ENCODE measurements at places on chromosomes 12 and 14.

DNA sequence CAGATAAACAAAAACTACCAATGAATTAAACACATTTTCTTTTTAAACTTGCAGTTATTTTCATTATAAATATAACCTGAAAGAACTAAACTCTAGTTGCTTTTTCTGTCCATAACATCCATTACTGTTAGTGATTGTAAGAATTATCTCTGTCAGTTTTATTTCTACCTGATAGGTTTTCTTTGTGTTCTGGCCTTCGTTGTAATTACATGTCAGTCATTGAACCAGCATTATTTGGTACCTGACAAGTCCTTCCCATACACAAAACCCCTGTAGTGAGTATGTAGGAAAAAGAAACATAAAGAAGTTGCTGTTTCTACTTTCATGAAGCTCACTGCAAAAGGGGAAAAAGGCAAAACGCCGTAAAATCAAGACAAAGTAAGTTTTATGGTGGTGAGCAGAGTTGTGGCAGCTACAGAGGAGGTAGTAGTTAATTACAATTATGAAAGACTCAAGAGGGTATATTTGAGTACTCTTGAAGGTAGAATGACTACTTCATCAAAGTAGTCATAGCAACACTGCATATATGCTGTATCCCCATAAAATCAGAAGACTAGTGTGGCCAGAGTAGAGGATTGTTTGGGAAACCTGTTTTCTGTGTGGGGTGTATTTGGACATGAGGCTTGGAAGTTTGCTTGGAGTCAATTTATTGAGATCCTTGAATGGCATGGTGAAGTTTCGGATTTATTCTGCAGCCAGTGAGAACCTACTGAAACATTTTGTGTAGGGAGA lies 102.8 kb downstream of the SLC5A8 start:
- DNase-seq, result no peak

DNA sequence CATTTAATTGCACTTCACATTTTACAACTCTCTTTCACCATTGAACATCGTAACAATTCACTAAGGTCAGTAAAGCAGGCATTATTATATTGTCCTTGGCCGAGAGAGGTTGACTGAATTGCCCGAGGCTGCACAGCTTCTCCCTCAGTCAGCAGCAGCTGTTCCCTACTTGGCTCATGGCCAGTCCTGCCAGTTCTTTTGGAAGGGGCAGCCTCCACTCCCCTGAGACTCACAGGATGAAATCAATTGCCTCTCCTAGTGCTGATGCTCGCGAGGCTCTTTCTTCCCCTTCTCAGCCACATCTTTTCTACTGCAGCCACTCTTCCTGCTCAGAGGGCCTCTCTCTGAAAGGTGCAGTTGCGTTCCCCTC lies 79.9 kb upstream of the KCNA1 start:
- DNase-seq, result no peak

DNA sequence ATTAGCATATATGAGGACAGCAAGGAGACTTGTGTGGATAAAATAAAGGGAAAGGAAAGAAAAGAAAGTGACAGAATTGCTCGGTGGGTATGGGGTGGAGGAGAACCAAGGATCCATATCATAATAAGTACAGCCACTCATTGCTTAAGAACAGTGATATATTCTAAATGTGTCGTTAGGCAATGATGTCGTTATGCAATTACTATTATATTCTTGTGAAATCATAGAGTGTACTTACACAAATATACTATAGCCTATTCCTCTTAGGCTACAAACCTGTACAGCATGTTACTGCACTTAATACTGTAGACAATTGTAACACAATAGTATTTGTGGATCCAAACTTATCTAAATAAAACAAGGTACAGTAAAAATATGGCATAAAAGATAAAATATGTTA lies 271.1 kb downstream of the CCER1 start:
- no peak for DNase-seq

- no peak for DNase-seq
Measured at GRCh38 chr14:58979325-58979724, 209.1 kb upstream of the DAAM1 start.

- DNase-seq, result no peak
Measured at GRCh38 chr12:112815589-112816321, 24.2 kb downstream of the RPH3A start.

DNA sequence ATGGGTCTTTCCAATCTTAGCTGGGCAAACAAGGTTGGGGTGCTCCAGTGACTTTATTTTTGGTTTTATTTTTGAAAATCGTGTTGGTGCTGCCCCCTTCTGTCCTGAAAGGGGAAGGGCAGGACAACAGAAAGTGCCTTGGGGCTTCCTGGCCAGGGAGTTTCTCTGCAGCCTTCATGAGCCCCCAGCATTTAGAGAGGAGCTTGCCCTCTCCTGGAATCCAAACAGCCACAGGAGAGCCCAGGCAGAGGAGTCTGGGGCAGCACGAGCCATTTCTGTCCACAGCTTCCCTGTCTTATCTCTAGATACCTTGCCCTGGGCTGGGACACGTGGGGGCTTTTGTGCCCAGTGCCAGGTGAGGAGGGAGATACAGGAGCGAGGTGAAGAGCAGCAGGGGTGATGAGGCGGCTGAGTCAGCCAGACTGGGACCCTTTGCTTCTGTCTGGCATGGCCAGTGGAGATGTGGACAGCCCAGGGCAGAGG lies 4.4 kb upstream of the C1RL start:
- DNase-seq, result no peak

DNA sequence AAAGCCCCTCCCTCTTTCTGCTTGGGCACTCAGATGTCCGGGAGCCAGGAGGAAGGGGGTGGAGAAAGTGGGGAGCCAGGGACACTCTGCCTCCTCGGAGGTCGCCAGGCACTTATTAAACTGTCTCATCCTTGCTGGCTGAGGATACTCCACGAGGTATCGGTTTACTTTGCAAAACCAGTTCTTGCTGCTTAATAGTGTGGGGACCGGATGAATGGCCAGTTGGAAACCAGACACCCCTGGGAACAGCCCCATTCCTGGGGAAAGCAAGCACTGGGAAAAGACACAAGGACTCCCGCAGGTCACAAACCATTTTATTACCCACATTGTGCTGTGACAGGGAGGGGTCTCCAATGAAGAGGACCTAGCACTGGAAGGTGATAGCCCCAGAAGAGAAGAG lies 34.2 kb downstream of the CCDC88C start:
- DNase-seq, result no peak

- DNase-seq, result no peak
Measured at GRCh38 chr14:55698051-55698450, 118.0 kb downstream of the KTN1 start.

GRCh38 chr12:130838284-130838950 lies 633 bp downstream of the STX2 start:
- DNase-seq, result no peak

DNA sequence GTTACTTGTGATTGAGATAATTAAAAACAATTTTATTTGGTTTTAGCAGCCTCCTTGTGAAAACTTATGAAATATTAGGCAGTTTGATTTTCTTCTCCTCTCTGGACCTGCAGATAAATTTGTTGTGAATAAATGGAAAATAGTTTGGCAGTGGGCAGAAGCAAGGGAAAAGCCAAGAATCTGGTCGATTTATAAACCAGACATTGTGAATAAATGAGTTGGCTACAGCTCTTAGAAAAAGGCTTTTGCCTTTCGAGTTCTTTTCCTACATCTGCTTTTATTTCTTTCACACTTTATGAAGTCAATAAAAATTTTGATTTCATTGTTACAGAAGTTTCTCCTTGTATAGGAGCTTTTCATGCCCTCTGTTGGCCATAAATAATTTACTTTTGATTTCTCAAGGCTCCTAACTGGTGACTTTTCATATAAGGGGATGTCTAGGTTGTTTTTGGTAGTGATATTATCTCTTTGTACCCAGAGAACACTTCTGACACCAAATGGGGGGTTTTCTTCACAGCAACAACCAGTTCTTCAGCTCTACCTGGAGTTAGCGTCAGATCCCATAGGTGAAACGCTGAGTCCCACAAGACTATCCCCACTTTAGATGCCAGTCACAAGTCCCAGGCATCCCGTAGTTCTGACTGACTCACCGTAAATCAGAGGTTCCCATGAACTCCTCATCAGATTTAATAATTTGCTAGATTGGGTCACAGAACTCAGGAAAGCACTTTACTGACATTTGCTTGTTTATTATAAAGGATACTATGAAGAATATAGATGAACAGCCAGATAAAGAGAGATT lies 136.5 kb upstream of the DNM1L start:
- DNase-seq, result no peak

DNA sequence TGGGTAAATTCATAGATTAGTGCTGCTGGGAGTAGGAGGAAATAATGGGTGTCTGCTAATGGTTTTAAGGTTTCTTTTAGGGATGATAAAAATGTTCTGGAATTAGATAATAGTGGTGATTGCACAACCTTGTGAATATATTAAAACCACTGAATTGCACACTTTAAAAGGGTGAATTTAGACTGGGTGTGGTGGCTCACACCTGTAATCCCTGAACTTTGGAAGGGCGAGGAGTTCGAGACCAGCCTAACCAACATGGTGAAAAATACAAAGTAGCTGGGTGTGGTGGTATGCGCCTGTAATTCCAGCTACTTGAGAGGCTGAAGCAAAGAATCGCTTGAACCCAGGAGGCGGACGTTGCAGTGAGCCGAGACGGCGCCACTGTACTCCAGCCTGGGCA lies 1.3 kb downstream of the RAD52 start:
- no peak for DNase-seq

GRCh38 chr14:68033336-68033932 lies 213.9 kb downstream of the RAD51B start:
- no peak for DNase-seq

DNA sequence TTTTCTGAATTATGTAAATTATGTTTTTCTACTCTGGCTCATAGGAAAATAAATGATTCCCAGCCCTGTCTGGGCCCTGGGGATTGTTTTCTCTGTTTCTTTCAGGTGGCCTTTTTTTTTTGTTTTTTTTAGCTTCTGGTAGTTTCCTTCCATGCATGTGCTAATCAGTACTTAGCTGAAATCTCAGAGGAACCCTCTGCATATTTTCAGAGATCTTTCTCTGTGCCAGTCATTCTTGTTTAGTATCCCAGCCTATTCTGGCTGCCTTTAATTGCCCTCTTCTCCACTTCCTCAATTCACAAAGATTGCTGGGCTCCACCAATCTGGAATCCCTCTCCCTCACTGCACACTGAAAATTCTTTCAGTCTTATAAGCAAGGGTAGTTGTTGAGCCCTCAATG lies 46.9 kb downstream of the CNOT2 start:
- no peak for DNase-seq

DNA sequence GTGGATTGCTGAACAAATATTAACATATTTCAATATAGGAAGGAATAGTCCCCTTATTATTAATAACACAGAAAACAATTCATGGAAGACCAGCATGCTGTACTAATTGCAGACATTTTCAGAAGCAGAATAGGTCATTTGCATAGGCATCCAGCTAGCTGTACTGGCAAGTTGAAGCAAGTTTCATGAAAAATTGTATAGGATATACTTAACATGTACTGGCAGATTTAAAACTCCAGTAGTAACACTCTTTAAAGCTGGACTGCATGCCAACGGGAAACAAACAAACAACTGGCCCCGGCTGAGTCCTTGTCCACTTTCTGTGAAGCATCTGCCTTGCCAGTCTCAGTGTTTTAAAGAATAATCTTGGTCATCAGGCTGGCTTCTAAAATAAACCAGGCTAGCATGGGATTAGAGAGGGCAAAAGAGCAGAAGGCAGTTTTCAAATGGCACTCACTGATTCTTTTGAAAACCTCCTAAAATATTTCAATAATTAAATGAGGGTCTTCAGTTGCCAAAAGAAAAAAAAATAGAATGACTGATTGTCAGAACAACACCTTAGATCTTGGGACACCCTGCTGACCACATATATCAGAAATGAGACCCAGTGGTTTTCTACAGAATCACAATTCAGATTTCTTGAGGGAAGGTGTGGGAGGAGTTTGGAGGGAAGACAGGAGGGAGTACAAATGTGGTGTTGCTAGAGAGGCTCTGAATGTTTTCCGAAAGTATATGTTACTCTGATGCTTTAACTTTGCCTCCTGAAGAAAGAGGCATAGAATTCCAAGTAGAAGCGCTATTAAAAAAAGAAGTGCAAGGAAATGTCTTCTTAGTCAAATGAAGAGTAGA lies 122.5 kb upstream of the KRAS start:
- DNase-seq, result no peak

GRCh38 chr14:50272498-50272897 lies 39.5 kb downstream of the L2HGDH start:
- DNase-seq, result no peak

DNA sequence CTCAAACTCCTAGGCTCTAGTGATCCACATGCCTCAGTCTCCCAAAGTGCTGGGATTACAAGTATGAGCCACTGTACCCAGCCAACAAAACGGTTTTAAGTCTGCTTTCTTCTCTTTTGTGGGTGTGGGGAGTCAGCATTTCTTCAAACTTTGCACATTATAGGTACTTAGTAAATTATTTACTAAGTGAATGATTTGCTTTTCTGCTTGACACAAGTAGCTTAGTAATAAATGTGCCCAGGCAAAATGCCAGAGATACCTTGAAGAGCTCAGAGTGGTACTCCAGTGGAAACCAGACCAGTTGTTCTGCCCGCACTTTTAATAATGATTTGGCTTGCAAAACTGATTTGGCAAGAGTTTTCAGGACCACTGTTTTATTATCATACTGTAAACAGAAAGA lies 15.0 kb downstream of the DEPDC4 start:
- DNase-seq, result no peak

DNA sequence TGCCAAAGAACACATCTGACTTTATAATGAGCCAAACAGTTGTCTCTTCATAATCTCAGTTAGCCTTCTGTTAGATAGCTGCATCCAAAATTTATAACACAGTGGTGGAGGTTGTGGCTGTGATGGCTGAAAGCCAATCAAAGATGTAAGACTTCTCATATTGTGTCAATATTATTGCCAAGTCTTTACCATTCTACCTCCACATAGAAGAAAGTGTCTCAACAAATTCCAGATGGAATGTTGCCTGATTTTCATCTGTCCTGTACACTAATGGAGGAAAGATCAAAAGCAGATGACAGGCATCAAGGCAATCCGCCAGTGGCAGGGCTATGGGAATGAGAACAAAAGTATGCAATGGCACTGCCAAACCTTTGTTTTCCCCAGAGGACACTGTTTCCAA lies 813.1 kb upstream of the NOVA1 start:
- DNase-seq, result no peak

DNA sequence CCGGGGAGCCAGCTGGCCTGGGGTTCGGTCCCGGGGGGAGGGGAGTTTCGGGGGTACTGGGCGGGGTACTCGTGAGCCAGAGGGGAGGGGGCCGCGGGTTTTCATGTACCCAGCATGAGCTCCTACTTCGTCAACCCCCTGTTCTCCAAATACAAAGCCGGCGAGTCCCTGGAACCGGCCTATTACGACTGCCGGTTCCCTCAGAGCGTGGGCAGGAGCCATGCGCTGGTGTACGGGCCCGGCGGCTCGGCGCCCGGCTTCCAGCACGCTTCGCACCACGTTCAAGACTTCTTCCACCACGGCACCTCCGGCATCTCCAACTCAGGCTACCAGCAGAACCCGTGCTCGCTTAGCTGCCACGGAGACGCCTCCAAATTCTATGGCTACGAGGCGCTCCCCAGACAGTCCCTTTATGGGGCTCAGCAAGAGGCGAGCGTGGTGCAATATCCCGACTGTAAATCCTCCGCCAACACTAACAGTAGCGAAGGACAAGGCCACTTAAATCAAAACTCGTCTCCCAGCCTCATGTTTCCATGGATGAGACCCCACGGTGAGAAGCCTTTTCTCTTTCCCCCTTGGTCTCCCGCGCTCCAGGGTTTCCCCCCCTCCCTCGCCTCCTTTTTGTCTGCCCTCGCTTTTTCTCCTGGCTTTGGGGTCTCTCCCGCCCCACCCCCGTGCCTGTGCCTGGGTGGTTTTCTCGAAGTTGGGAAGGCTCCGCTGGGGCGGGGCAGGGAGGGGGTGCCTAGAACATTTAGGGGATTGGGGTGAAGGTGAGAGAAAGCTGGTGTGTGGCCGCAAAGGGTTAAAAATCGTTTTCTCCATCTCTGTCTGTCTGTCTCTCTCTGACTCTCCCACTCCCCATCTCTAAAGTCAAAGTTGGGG lies 627 bp downstream of the HOXC8 start:
- DNase-seq, result no peak
